ENCODE measurements at places on chromosomes 7 and 10. TPM values are rescaled to one million over a fixed set of nuclear protein-coding genes. Genes with fewer than 3 reads are reported as not detected.

ODAD2 gene
- total RNA-seq = 0.78 TPM

- no peak for DNase-seq
These were observed 287.3 kb downstream of the INHBA start for GRCh38 chr7:41415471-41416207.

DNA sequence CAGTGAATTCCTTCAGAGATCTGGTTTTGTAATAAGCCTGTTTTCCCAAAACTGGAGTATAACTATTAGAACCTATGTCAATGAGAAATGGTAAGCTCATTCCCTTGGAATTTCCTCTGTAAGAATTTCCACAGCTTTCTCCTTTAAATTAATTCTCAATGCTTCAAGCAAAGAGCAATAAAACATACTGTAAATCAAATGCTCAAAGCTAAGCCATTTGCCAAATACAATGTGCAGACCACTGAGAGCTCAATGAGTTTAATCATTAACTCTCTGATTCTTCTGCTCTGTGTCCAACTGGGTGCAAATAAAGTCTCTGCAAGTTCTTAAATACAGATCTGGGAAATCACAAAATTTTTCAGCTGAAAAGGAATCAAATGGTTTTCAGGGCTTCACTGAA lies 227.6 kb upstream of the IMMP2L start:
- no peak for DNase-seq

CYP3A5 gene
- 4.2 TPM for total RNA-seq

DNA sequence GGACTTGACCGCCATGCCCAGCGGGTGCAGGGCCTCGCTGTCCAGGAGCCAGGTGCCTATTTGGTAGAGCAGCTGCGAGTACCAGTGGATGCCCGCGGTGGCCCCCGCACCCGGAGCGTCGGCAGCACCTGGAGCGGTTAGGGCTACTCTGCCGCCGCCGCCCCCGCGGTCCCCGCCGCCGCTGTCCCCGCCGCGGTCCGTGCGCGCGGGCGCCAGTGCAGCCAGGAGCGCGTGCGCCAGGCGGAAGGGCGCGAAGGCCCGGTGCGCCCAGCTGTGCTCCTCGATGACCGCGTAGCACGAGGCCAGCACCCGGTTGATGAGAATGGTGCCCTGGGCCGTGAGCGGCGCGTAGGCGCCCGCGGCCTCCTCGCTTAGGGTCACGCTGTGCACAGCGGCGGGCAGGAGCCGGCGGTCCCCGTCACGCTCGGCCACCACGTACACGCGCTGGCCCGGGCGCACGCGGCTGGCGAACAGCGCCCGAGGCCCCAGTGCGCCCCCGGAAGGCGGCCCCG lies 9.3 kb downstream of the SHH start:
- DNase-seq = no peak

GRCh38 chr10:72487521-72487920 lies 132.8 kb upstream of the DNAJB12 start:
- DNase-seq = no peak

DNA sequence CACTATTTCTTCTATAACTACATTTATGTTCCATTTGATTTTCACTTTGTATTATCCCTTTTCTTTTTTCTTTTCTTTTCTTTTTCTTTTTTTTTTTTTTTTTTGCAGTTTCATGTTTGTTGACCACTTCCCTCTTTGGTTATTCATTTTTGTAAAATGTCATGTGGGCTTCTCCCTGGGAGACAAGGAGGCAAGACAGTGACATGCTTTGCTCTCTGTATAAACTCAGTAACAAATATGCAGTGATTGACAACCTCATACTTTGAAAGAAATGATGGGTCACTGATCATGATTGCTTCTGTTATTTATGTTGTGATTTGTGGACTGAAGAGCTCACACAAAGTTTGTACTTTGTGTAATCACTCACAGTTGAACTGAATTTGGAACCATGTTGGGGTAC lies 90.2 kb upstream of the ABI1 start:
- DNase-seq = no peak

- no peak for DNase-seq
These were observed 227.1 kb downstream of the ADRA2A start for GRCh38 chr10:111303887-111304286.

CCSER2 gene
- 44.9 TPM for total RNA-seq

GRID2IP gene
- 2.5 TPM for total RNA-seq

GRCh38 chr10:73768881-73769280 lies 13.0 kb upstream of the CHCHD1 start:
- DNase-seq = no peak

DNA sequence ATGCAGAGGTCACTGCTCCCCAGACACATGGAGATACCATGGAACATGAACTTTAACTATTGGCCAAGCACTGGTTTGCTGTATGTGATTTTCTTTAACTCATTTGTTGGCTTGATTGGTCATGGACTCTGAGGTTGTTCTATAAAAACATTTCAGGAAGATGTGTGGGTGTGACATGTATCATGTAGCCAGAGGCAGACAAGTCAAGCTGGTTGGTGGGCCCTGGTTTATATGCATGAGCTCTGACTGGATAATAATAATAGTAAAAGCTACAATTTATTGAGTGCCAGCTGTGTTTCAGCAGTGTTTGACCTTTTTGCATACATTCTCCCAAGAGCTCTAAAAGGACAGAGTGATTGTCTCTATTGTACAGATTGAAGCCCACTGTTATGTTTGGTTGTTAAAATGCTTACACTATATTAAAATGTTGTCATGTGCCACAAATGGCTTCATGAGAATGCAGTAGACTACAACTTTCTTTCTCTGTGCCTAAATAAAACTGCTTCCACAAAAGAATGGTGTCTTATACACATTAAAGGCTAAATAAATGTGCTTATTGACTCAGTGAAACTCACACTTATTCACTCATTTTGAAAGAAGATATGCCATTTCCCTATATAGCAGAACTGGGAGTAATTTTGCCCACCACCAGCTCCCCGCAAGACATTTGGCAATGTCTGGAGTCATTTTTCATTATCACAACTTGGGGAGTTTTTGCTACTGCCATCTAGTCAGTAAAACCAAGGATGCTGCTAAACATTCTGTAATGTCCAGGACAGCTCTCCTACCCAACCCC lies 243.6 kb upstream of the NFE2L3 start:
- DNase-seq = no peak

DNA sequence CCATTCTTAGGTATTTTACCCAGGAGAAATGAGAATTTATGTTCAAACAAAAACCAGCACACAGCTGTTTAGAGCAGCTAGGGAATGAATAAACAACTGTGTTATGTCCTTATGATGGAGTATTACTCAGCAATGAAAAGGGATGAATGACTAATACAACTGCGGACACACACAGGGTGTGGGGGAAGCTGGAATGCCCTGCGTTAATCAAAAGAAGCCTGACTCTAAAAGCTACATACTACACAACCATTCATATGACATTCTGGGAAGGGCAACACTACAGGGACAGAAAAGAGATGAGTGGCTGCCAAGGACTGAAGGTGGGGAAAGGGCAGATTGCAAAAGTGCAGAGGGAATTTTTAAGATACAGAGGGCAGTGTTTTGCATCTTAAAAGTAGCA lies 64.0 kb downstream of the DLG5 start:
- DNase-seq = no peak
